ENCODE measurements at places on chromosomes 11 and 22. TPM values are rescaled to one million over a fixed set of nuclear protein-coding genes. Genes with fewer than 3 reads are reported as not detected.

Gene RIMBP3B
- 0.29 TPM for total RNA-seq

Gene PTGDR2
- not detected for total RNA-seq

Gene MIOX
- total RNA-seq: under 0.01 TPM

Gene ACRV1
- total RNA-seq: not detected

Gene PIH1D2
- 2.9 TPM for total RNA-seq

Gene DSCAML1
- total RNA-seq: not detected

Gene SOX10
- total RNA-seq: not detected

Gene TMPRSS4
- total RNA-seq: not detected

- no peak for DNase-seq
These were observed 20.5 kb upstream of the VWA5A start for GRCh38 chr11:124094731-124095130.

DNA sequence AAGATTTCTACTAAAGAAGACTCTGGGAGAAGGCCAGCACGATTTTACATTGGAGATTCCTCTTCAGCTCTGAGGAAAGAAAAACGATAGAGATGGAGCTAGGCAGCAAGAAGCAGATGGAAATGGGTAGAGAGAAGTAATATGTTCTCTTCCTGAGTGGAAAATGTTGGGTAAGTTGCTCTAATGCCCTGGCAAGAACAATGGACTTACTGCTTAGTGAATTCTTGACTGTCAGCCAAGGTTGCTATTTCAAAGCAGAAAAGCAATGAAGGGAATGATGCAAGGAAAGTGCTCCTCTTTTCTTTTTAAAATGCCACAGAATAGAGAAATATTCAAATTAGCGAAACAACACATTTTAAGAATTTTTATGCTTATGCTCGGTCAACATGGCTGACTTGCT lies 38.4 kb upstream of the CWF19L2 start:
- peak; percentile 19 for DNase-seq

GRCh38 chr11:94342250-94342649 lies 37.9 kb downstream of the IZUMO1R start:
- no peak for DNase-seq

GRCh38 chr11:18314784-18315523 lies 7.0 kb downstream of the HPS5 start:
- no peak for DNase-seq

DNA sequence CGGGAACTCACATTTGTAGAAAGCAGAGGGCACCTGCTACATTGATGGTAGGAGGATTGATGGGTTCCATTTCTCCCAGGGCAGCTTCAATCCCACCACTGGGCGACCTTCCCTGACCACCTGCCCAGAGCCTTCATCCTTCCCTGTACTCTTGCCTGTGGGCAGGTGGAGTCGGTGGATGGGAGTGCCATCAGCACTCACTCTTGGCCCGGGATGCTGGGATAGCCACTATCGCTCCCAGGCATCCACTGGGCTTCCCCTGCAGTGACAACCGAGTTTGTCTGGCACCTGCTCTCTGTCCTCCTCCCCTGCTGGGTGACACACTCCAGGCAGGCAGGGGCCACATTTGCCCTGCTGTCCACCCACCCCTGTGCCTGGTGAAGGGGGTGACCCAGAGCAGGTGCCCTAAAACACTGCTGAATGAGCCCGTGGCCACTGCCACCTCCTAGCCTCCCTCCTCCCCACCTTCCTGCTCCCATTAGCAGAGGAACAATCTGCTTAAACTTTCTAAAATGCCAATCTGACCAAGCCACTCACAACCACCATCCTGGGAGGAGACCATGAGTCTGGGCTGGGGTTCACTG lies 604.7 kb downstream of the TBC1D22A start:
- DNase-seq: no peak

DNA sequence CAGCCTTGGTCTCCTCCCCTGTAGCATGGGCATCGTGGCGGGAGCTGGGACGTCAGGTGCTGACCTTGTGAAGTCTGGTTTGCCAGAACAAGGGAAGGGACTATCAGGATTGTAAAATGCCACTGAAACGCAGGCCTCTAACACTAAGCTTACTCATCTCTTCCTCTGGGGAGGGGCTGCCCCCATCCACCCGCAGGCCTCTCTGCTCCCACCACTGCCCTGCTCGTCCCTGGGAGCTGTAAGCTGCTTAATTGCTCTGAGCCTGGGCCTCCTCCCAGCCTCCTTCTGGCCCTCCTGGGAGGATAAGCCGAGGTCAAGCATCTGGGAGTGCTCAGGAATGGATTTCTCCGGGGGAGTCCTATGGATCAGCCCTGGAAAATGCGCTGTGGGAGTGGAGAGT lies 8.4 kb downstream of the SHISAL1 start:
- DNase-seq: peak; percentile 97

DNA sequence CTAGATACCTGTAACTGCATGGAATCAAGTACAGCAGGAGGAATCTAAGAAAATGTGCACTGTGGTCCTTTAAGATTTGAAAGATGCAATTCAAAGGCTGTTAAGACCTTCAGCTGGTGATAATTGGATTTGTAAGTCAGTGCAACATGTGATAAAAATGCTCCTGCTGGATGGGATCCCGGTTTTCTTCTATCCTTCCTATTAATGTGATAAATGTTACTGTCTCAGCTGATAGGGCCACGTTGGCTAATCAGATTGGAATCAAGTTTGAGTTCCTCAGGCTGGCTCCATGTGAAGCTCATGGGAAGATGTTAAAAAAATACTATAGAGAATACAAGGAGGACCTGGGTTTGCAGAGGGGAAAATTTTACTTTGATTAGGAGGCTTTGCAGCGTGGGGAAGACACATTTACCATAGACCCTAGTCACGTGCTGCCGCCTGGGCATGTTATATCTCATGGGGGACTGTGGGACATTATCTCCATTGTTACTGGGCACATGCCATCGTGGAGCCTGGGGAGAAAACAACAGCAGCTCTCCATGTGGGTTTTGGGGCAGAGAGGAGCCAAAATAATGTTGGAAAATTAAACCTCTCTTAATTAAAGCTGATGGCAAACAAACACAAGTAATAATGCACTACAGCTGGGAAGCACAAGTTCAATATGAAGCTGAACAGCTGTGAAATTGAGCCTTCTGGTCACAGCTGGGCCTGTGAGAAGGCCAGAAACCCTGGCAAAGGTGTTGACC lies 652.5 kb downstream of the NTM start:
- DNase-seq: no peak

GRCh38 chr11:73659961-73660360 lies 13.6 kb downstream of the PLEKHB1 start:
- no peak for DNase-seq

- no peak for DNase-seq
These were observed 4.7 kb upstream of the OR52I2 start for GRCh38 chr11:4576880-4577279.

DNA sequence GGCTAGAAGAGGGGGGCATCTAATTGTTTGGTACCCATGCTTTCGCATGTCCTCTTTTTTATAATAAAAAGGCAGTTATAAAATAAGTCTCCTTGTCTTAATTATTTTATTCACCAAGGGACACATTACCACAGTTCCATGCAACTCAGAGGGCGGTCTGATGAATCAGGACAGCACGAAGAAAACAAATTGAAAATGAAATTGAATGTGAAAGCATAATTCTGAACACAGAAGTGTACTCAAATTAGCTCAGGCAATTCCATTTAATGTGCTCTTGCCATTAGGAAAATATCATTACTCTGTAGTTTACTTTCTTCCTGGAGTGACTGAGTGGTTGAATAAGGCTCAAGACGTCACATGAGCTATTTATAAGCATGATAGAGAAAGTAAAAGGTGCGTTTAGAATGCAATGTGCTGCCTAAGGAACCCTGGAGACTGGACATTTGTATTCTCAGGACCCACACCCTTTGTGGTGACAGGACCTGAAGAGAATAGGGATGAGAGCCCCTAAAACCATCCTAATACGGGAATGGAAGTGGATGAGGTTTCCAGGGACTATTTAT lies 59.6 kb downstream of the MTNR1B start:
- no peak for DNase-seq

GRCh38 chr11:64385945-64386704 lies 27.2 kb downstream of the RPS6KA4 start:
- DNase-seq: peak; percentile 70

GRCh38 chr11:132126973-132127899 lies 756.8 kb downstream of the NTM start:
- DNase-seq: peak; percentile 91

GRCh38 chr11:60905551-60906113 lies 753 bp downstream of the PRPF19 start:
- DNase-seq: peak; percentile 87

DNA sequence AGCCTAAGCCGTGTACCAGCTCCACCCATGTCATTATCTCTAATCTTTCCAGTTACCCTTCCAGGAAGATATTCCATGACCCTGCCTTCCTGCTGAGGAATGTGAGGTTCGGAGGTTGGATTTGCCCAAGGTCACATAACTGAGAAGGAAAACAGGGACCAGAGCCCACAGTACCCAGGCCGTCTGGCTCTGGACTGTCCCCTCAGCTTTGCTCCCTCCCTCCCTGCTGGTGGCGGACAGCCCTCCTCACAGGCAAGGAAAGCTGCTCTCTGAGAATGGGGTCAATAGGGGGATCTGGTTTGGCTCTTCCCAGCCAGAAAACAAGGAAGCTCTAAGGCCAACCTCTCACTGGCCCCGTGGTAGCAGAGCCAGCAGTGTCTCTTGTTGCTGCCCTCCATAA lies 63.3 kb downstream of the SYN3 start:
- no peak for DNase-seq

DNA sequence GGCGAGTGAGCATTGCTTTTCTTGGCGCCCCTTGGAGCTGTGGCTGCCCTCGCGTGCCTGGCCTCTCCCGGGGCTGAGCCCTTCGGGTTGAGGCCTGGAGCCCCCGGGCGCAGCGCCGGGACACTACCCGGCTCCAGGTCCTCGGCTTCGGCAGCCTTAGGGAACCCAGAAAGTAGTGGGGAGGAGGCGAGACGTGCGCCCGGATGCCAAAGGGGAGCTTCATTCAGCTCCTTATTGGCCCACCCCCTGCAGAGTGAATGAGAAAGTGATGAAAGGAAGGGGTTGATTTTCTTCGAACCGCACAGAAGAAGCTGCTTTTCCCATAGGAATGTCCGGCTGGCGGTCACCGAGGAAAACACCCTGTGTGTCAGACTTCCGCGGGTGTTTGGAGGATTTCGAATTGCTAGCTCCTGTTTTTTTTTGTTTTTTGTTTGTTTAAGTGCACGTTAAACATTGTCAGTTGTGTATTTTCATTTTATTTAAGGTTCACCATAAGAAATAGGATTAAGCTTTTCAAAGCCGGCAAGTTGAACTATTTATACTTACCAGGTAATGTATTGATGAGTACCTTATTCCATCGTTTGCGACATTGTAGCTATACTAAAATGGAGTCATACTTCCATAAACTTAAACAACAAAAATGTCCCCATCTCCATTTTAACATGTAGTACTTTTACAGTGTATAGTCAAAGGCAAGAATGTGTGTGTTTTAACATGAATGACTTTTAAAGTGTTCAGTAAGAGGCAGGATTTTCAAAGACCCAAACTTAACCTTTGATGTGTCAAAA lies 841 bp upstream of the EIF4G2 start:
- DNase-seq: peak; percentile 84

DNA sequence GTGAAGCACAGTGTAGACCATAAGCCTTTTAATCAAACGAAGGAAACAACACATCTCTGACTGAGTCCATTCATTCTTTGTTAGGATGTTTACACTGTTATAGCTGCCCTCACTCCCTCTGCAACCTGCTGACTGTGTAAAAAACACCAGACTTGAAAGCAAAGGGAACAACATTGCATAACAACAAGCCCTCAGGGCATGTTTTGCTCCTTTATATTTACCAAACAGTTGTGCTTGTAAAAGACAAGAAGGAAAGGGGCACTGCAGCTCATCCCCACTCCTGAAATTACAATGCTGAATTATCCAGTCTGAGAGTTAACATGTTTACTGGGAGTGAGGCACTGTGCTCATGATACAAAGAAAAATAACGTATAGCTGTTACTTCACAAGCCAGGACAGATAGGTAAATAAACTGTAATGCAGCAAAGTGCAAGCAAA lies 46.4 kb downstream of the RAB30 start:
- DNase-seq: no peak
